ENCODE measurements at places on chromosomes 11 and 22.
A peak's percentile ranks its signal among the peaks of the same experiment; 100 is the strongest.

- peak; percentile 89 for DNase-seq
Observed at GRCh38 chr11:61477727-61478148, 30.8 kb upstream of the LRRC10B start.

GRCh38 chr11:9759519-9760192 is 95.8 kb downstream of the SWAP70 start:
- no peak for DNase-seq

DNA sequence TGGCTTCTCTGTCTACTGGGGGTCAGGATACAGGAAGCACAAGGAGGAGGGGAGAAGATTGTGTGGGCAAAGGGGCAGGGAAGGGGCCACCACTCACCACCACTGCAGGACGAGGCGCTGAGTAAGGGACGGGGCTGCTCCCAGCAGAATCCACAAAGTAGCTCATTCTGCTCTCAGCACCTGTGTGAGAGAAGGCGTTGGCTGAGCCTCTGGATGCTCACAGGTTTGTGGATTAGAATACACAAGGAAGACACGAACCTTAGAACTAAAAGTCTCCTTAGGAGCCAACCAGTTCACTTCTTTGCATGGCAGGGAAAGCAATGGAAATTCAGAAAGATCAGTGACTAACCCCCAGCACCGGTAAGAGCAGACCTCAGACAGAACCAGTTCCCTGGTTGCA is 14.4 kb downstream of the ETS1 start:
- DNase-seq, result no peak

GRCh38 chr11:2800655-2801531 is 84.7 kb downstream of the CDKN1C start:
- no peak for DNase-seq

- DNase-seq, result no peak
Observed at GRCh38 chr11:109734566-109734965, 312.6 kb downstream of the C11orf87 start.

GRCh38 chr11:102111011-102111786 is 952 bp downstream of the YAP1 start:
- DNase-seq, result peak; percentile 76

- DNase-seq, result no peak
Observed at GRCh38 chr11:116687458-116688201, 85.2 kb downstream of the BUD13 start.

DNA sequence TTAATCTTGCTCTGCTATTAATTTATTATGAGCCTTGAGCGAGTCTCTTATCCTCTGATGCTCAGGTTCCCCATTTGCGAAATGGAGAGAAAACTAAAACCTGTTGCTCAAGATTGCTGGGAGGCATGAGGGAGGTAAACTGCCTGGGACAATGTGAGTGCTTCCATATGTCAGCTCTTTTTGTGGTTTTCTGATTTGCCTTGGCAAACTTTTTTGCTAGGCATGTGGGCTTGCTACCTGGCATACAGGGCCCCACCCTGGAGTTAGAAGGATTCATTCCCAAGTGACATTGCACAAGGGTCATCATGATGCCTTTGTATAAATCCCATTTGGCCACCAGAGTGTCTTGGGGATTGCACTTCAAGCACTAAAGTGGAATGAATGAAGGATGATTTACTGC is 22.4 kb downstream of the TSPAN18 start:
- no peak for DNase-seq

DNA sequence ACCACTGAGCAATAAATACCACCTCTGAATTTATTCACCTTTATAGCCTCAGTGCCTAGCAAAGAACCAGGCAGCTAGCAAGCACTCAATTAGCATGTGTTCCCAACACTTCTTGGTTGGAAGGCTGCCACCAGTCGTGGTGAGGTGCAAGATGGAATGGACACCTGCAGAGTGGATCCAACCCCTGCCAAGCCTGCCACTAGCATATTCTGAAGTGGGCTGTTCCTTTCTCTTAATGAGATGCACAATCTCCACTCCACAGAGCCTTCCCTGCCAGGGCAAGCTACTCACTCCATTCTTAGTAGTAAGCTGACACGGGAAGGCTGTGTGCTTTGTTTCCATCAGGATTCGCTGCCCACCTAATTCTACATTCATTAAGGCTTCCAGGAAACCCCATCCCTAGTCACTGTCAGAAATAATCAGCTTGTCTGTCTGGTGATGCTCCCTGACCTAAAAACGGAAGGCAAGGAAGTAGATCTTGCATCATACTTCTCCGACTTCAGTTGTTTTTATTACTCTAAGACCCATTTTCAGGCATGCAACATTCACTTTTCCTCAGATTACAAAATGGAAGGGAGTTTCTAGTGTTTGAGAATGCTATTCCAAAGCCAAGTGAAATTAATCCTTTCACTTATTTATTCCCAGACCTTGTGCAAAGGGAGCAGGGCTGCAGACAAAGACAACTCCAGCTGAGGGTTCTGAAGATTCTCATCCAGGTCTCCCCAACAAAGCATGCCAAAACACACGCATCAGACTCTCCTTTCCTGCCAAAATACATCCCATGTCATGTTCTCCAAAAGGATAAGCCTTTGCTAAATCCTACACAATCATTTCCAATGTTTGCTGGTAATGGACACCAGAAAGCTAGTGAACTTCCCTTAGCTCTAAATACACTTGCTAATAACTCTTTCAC is 128.0 kb downstream of the TENM4 start:
- DNase-seq, result no peak

DNA sequence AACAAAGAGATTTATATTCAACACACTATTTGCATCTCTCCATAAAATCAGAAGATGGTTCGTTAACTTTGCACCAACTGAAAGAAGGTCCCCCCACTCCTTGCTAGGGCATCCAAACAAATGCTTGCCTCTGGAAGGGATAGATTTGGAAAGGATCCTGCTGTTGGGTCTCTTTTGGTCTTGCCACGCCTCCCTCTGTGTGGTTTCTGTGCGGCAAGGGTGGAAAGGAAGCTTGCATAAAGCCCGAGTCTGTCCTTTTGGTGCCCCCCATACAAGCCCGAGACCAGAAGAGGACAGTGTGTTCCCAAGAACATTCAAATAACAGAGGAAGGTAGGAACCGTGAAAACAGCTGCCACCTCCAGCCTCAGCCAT is 15.1 kb downstream of the SCGB1A1 start:
- DNase-seq, result no peak

- no peak for DNase-seq
Observed at GRCh38 chr11:3834664-3835461, 5.9 kb downstream of the RHOG start.

DNA sequence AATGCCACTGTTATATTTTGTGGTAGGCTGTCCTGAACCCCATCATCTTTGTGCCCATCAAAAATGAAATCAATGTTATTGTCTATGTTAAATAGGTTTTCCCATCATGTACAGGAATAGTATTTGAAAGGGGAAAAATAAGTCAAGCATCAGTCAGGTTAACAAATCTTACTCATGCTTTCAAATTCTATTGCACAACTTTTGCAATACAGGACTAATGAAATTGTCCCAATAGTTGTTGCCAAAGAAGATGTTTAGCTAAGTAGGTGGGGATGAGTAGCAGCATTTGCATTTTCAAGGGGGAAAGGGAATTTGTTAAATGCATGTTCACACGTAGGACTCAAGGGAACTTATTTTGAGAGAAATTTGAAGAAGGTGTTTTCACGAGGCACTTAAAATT is 962.1 kb downstream of the JRKL start:
- no peak for DNase-seq

DNA sequence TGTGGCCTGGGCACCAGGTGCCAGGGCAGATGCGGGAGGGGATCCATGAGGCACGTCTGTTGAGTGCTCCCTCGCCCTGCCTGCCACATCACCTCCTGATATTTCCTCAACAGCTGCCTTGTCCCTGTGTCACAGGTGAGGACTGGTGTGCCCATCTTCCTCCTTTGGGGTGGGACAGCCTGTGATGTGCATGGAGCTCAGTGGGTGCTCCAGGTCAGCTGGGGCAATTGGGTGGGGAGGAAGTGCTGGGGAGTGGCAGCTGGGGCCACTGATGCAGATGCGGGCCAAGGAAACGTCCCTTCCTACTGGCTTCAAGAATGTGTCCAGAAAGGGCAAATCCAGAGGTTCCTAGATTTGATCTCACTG is 83.6 kb downstream of the MORC2 start:
- DNase-seq, result no peak

DNA sequence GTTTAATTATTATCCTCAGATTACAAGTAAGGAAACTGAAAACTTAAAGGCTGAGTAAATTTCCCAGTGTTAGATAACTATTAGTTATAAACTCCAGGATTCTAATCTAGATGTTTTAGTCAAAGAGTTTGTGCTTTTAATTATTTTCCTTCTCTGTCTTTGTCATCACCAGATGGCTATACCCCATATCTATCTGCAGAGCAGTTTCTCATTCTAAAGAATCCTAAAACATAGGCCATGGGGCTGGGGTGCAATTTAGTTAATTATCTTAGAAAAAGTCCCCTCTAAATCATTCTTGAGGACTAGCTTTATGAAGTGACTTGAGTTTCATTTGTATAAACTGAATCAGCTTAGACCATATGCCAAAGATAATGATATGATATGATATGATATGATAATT is 556.3 kb upstream of the ANO5 start:
- no peak for DNase-seq

DNA sequence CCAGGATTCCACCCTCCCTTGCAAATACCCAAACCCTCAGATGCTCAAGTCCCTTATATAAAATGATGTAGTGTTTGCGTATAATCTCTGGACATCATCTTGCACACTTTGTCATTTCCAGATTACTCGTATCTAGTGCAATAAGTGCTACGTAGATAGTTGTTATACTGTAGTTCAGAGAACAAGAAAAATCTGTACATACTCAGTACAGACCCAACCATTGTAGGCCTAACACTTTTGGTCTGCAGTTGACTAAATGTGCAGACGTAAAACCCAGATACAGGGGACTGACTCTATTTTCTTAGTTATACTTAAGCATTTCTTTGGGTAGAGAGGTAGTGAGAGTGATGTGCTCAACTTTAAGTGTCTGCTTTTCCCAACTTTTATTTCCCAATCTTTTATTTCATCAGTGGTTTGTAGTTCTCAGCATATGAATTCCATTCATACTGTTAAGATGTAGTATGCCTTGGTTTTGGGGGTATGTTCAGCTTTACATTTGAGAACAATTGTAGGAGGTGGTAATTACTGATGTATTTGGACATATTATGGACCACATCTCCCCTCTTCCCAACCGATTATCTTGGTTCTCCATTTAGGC is 43.9 kb downstream of the DDX6 start:
- DNase-seq, result no peak

DNA sequence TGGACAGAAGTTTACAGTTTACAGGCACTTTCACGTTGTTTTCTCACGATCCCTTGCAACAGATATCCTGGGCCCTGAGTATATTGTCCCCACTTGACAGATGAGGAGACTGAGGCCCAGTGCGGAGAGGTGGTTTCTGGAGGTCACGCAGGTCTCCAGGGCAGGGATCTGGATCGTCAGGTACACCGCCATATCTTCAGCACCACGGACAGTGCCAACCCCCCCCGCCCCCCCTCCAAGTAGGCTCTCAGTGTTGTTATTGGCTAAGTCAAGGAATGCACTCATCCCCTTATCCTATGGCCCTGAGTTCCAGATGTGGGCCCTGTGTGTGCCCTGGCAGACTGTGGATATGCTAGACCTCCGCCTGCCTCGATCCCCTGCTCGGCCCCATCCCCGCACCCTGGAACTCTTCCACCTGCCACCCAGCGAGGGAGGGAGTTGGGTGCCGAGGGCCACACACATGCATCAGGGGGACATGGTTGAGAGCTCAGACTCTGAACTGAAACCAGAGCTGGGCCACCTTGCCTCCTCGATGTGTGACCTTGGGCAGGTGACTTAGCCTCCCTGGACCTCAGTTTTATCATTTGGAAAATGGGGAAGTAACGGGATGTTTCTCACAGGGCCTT is 37.5 kb downstream of the MPPED1 start:
- no peak for DNase-seq

- DNase-seq, result no peak
Observed at GRCh38 chr11:60457576-60457975, 1.9 kb downstream of the MS4A1 start.

GRCh38 chr11:102177126-102177525 is 66.9 kb downstream of the YAP1 start:
- DNase-seq, result no peak

DNA sequence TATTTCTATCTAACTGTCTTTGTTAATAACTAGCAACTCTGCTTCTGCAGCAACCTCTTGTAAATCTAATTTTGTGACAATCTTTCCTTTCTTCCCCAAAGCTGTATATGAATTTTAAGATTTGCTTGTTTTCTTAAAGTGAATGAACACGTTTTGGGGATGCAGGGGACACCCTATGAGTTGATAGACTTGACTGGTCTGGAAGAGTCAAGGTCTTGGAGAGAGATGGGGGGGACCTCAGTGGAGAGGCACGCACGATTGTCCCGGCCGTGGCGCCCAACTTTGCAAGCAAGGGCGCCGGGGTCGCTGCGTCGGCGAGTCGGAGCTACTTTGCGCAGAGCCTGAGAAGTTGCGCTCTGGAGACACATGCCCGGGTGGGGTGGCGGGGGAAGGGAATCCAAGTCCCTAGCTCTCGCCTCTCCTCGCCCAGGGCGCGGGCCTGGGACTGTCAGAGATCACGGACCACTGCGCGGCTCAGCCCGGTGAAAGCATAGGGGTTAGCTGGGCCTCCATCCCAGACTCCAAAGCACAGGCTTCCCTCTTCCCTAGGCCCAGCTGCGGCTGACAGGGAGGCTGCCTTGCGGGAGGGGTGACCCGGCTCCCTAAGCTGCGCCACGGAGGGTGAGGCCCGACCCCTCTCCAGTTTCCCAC is 854 bp downstream of the ABCC8 start:
- no peak for DNase-seq

GRCh38 chr11:33557201-33557600 is 143.4 kb downstream of the C11orf91 start:
- DNase-seq, result no peak

GRCh38 chr22:46671824-46672432 is 51.7 kb downstream of the GRAMD4 start:
- no peak for DNase-seq

- peak; percentile 100 for DNase-seq
Observed at GRCh38 chr11:66996609-66997273, 21.6 kb downstream of the C11orf86 start.

DNA sequence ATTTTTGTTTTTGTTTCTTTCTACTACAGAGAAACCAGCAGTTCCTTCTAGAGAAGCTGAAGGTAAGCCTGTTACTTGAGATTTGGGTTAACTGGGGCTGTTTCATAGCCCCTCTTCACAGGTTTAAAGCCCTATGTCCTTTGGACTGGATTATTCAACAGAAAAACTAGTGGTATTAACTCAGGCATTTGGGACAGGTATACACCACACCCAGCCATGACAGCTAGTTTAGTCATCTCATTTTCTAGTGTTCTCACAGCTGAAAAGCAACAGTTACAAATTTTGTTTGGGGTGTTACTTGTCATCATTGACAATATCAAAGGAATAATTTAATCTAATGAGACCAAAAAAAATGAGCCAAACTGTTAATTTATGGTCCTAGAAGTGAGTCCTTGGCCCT is 14.0 kb downstream of the LAYN start:
- DNase-seq, result no peak

All from HuH-7.5 (cell line).